NT2/D1 (cell line): ENCODE measurements at places on chromosomes 12 and 14.

GRCh38 chr14:70392676-70393075 lies 24.2 kb downstream of the SYNJ2BP start:
- DNase-seq = no peak

- no peak for DNase-seq
Observed at GRCh38 chr14:26935733-26936132, 337.9 kb upstream of the NOVA1 start.

DNA sequence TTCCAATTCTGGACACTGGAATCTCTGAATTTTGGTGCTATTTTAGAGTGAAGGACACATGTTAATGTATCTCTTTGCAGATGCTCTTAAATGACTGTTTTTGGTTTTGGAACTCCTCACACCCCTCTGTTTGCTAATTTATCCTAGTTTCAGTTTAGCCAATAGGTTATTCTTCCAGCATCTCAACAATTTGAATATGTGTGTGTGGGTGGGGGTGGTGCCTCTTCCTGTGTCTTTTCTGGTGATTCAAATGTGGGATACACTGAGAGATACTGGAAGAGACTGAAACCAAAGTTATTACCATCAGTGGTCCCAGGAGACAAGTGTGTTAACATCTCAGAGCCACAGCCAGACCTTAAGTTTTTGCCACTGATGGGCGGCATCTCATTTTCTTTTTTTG lies 1317.4 kb upstream of the TMEM132C start:
- DNase-seq = no peak

- no peak for DNase-seq
Observed at GRCh38 chr12:49339464-49339861, 2.5 kb upstream of the C1QL4 start.

GRCh38 chr14:39113685-39114072 lies 444 bp upstream of the GEMIN2 start:
- DNase-seq = no peak

GRCh38 chr12:108340037-108340436 lies 926 bp upstream of the CMKLR1 start:
- DNase-seq = no peak

DNA sequence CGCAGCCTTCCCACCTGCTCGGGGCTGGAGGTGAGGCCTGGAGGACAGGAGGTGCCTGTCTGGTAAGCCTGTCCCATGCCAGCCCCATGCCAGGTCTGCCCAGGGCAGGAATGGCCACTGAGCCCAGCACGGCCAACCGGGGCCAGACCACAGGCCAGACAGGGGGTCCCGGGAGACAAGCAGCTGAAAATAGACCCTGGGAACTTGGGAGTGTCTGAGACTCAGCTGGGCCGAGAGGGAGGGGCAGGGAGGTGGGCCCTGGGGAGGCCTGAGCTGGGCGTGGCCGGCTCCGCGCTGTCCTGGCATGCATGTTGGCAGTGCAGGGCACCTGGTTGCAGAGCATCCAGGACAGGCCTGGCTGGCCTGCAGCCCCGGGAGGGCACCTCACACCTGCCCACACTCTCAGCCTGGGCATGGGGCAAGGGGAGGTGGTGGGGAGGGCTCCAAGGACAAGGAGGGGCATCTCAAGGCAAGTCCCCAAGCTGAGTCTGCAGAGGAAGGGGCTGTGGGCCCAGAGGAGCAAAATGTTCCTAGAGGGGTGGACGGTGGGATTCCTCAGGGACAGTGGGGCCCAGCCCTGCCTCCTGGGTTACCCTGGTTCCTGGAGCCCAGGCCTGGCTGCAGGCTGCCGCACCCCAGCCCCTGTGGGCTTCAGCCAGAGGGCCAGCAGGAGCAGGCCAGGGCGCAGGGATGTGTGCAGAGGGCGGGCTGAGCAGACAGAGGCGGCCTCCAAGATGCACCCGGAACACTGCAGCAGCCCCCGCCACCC lies 3.2 kb upstream of the CRIP1 start:
- no peak for DNase-seq
